ENCODE measurements at places on chromosomes 4 and X. TPM values are rescaled to one million over a fixed set of nuclear protein-coding genes. Genes with fewer than 3 reads are reported as not detected.

DNA sequence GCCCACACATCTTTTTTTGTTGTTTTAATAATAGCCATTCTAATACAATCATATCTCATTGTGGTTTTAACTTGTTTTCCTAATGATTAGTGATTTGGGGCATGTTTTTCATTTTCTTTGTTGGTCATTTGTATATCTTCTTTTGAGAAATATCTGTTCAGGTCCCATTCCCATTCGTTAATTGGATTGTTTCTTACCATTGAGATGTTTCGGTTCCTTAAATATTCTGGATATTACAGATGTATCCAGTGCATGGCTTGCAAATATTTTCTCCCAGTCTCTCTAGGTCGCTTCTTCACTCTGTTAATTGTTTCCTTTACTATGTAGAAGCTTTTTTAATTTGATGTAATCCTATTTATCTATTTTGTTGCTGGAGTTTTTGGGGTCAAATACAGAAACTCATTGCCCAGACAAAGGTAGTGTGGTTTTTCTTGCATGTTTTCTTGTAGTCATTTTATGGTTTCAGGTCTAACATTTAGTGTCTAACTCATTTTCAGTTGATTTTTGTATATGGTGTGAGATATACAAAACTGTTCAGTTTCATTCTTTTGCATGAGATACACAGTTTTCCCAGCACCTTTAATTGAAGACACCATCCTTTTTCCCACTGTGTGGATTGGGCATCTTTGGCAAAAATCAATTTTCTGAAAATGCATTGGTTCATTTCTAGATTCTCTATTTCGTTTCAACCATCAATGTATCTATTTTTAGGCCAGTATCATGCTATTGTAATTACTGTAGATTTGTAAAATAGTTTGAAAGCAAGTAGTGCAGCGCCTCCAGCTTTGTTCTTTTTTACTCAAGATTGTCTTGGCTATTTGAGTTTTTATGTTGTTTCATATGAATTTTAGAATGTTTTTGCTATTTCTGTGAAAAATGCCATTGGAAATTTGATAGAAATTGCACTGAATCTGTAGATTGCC is 195.9 kb downstream of the SCFD2 start:
- DNase-seq = no peak
- H3K4me1 ChIP-seq = no peaks in the 10 kb centered on the region
- H3K4me3 ChIP-seq = no peak overlapping the region
- H3K27ac ChIP-seq = no peak overlapping the region
- no peaks in the 10 kb centered on the region for H3K27me3 ChIP-seq

DNA sequence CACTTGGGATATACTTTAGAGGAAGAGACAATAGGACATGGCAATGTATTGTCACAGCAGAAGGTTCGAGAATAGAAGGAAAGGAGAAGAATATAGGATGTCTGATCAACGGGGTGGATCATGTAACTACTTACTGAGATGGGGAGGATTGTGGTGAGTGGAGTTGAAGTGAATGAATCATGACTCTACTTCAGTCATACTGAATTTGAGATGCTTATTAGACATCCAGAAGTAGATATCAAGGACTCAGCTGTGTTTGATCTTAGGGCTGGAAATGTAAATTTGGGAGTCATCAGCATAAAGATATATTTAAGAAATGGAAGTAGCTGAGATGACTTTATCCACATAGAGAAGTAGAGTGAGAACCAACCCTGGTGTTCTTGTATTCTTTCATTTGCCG is 29.1 kb upstream of the DHX15 start:
- no peaks in the 10 kb centered on the region for H3K36me3 ChIP-seq
- no peaks in the 10 kb centered on the region for H3K27me3 ChIP-seq
- DNase-seq = no peak
- no peak overlapping the region for H3K27ac ChIP-seq
- no peak overlapping the region for H3K4me3 ChIP-seq

GRCh38 chr4:187172340-187172761 is 448.7 kb upstream of the FAT1 start:
- H3K27me3 ChIP-seq = no peaks in the 10 kb centered on the region
- H3K4me3 ChIP-seq = no peak overlapping the region
- DNase-seq = no peak
- H3K4me1 ChIP-seq = no peaks in the 10 kb centered on the region
- H3K27ac ChIP-seq = no peak overlapping the region

GRCh38 chrX:115058276-115058675 is 40.9 kb upstream of the IL13RA2 start:
- no peak overlapping the region for H3K27ac ChIP-seq
- no peak for DNase-seq
- H3K4me1 ChIP-seq = no peaks in the 10 kb centered on the region
- peaks cover 22% of the 10 kb centered on the region for H3K27me3 ChIP-seq

DNA sequence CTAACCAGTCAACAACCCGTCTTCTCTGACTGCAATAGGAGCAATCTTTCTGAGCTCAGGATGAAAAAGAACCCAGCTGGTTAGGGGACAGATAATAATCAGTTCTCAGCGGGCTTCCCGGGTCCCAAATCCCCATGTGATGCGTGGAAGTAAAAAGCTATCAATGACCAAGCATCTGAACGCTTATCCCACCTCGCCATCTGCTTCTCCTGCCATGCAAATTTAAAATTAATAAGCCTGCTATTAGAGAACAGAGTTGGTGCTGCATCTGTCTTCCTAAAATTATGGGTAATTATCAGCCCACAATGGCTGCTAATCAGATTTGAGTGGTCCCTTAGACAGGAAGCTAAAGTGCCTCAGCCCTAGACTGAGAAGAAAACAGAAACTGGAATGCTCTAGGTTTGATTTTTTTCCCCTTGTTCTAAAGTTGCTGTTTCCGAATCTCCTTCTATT is 37.5 kb downstream of the AFAP1 start:
- no peak overlapping the region for H3K4me3 ChIP-seq
- H3K36me3 ChIP-seq = no peaks in the 10 kb centered on the region
- H3K4me1 ChIP-seq = no peaks in the 10 kb centered on the region
- H3K27ac ChIP-seq = no peak overlapping the region
- no peaks in the 10 kb centered on the region for H3K27me3 ChIP-seq
- DNase-seq = no peak

Gene GCNA
- total RNA-seq = 2.0 TPM

- H3K4me1 ChIP-seq = no peaks in the 10 kb centered on the region
- H3K36me3 ChIP-seq = no peaks in the 10 kb centered on the region
- DNase-seq = no peak
- no peaks in the 10 kb centered on the region for H3K27me3 ChIP-seq
- no peak overlapping the region for H3K27ac ChIP-seq
These were observed 41.2 kb downstream of the AMOT start for GRCh38 chrX:112799425-112799824.

- no peak for DNase-seq
- no peaks in the 10 kb centered on the region for H3K27me3 ChIP-seq
- H3K36me3 ChIP-seq = peaks cover 5% of the 10 kb centered on the region
- no peak overlapping the region for H3K4me3 ChIP-seq
- no peak overlapping the region for H3K27ac ChIP-seq
- H3K4me1 ChIP-seq = no peaks in the 10 kb centered on the region
These were observed 338.4 kb downstream of the NR3C2 start for GRCh38 chr4:148103597-148104355.

Gene HPSE
- 1.5 TPM for total RNA-seq

- H3K4me3 ChIP-seq = no peak overlapping the region
- H3K27me3 ChIP-seq = no peaks in the 10 kb centered on the region
- no peak overlapping the region for H3K27ac ChIP-seq
- DNase-seq = no peak
These were observed 435.8 kb downstream of the SPRY1 start for GRCh38 chr4:123832173-123833026.

- H3K4me1 ChIP-seq = no peaks in the 10 kb centered on the region
- no peak overlapping the region for H3K4me3 ChIP-seq
- H3K27me3 ChIP-seq = no peaks in the 10 kb centered on the region
- H3K27ac ChIP-seq = no peak overlapping the region
- no peaks in the 10 kb centered on the region for H3K36me3 ChIP-seq
- no peak for DNase-seq
These were observed 1052.5 kb upstream of the LCORL start for GRCh38 chr4:19074036-19074435.
